ENCODE measurements at places on chromosomes 5 and 9. TPM values are rescaled to one million over a fixed set of nuclear protein-coding genes. Genes with fewer than 3 reads are reported as not detected.

ZNF883 gene
- 2.1 TPM for total RNA-seq

DNA sequence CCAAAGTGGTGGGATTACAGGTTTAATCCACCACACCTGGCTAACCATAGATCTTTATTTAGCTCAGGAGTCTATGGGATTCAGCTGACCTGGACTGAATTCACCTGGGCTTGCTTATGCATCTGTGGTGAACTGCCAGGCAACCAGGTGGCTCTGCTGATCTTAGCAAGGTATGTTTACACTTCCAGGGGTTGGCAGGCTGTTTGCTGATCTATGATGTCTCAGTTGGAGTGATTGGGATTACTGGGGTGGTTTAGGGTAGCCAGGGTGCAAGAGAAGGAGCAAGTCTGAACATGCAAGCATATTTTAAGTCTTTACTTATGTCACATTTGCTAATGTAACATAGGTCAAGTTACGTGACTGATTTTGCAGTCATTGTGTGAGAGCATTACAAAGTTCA lies 63.6 kb upstream of the JAK2 start:
- no peak for DNase-seq

DNA sequence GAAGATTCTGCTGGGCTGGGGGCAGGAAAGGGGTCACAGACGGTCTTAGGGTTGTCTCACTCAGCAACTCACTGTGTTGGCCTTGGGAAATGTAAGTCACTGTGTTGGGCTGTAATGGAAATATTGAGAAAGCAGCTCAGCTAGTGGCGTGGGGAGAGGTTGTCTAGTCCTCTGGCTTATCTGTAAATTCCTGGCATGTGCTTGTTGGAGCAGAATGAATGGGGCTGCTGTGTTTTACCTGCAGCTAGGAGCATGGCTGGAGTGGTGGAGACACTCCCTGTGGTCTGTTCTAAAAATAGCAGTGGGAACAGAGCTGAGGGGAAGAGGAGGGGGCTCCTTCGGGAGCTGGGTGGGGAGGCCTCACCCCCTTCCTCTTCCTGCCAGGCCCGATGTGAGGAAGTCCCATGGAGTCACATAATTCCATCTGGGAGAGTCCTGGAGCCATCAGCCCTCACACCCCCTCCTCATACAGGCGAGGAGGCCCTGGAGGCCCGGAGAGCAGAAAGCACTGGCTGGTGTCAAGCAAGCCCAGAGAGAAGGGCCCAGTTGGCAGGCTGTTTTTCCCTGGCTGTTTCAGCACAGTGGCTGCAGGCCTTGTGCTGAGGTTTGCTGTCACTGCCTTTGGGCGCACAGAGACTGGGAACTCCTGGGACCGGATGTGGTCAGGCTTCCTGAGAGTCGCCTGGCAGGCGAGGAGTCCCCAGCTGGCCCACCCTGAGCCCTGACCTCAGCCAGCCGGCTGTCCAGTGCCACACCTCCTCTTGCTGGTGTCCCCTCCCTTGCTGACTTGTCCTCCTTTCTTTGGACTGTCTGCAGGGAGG lies 84.9 kb downstream of the RGS3 start:
- peak; percentile 92 for DNase-seq

DNA sequence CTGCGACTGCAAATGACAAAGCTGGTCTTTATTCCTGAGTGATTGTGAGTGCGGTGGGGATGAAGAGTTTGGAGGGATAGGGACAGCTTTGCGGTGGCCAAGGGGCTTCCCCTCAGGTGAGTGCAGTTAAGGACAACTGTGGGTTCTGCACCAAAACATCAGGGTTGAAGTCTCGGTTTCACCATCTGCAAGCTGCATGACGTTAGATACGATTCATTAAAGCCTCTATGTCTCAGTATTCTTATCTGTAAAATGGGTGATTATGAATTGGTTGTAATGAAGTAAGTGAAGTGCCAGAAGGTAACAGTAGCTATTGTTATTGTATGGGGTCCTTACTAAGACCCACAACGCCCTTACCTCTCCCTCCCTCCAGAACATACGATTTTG lies 226.8 kb upstream of the DAPK1 start:
- no peak for DNase-seq

GRCh38 chr5:59773294-59773693 lies 120.2 kb downstream of the PDE4D start:
- no peak for DNase-seq

ARSI gene
- total RNA-seq = 1.9 TPM

AMBP gene
- not detected for total RNA-seq

DNA sequence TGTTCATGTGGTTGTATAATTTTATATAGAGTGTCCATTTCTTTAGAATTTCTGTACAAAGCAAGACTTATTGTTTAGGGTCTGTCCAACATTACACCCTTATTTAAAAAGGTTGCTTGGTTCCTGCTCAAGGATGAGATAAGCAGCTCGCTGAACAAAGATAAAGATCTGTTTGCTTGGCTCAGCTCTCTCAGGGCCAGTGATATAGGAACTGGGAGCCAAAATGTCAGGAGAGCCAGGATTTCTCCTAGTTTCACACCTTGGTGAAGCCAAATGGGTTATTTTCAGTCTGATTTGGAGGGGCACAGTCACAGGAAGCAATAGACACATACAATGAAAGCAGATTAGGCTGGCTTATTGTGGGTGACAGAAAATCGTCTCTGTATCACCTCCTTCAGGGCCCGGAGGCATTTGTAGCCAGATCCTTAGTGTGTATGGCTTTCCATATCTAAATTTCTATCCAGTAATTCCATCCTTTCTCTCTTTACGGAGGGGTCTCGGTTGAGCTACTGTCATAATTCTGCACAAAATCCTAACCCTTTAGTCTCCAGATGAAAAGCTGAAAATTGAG lies 396.4 kb downstream of the TMEM232 start:
- DNase-seq = no peak

DNA sequence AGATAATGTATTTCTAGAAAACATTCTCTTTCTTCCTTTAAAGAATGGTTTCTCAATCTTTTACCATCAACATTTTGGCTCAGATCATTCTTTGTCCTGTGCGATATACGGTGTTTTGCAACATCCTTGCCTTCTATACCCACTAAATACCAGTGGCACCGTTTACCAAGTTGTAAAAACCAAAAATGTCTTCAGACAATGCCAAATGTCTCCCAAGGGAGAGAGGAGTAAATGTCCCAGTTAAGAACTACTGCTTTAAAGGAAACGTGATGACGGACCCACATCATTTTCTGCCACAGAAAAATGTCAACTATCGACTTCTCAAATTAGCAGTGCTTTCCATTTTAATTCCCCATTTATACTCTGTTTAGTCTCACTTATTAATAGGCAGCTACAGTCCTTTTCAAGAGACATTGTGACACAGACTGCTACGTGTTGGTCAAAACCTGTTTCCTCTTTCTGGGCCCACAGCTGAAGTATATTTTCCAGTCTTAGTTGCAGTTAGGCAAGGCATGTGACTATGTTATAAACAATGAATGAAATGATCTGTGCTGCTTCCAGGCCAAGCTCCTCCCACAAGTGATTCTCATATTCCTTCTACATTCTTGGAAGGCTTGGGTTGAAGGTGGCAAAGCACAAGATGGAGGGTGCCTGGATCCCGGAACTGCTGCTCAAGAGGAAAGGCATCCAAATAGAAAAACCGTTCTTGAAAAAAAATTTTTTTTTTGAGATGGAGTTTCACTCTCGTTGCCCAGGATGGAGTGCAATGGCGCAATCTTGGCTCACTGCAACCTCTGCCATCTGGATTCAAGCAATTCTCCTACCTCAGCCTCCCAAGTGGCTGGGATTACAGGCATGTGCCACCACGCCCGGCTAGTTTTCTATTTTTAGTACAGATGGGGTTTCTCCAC lies 8.8 kb downstream of the PRXL2C start:
- DNase-seq = no peak

- DNase-seq = no peak
Observed at GRCh38 chr5:173880306-173880985, 7.7 kb upstream of the CPEB4 start.

DNA sequence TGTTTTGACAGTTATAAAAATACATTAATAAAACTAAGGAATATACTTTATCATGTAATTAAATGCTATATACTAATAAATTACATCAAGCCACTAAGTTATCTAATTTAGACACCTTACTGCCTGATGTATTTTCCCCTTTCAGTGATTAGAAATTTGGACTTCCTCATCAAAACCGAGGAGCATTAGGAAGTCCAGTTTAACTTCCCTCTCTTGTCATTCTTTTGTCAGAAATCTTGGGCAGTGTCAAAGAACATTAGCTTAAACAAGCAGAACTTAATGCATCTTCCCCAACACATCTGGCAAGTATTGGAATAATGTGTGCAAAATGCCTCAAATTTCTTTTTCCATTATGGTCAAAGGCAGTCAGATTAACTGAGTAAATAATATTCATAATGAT lies 81.6 kb downstream of the PLPP1 start:
- DNase-seq = no peak

ARHGEF28 gene
- 12.7 TPM for total RNA-seq

DNA sequence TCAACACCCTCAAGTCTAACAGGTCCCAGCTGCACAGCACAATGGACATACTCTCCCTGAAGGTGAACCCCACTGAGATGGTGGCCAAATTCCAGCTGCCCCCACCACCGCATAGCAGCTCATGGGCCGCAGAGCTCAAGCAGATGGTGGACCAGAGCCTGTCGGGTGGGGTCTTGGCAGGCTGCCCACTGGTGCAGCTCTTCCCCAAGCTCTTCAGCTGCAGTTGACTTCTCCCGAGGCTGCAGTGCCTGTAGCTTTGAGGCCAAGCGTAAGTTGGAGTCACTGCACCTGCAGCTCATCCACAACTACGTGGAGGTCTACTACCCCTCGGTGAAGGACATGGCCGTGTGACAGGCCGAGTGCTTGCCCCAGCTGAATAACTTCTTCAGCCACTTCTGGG lies 56.6 kb upstream of the SPTLC1 start:
- no peak for DNase-seq

DNA sequence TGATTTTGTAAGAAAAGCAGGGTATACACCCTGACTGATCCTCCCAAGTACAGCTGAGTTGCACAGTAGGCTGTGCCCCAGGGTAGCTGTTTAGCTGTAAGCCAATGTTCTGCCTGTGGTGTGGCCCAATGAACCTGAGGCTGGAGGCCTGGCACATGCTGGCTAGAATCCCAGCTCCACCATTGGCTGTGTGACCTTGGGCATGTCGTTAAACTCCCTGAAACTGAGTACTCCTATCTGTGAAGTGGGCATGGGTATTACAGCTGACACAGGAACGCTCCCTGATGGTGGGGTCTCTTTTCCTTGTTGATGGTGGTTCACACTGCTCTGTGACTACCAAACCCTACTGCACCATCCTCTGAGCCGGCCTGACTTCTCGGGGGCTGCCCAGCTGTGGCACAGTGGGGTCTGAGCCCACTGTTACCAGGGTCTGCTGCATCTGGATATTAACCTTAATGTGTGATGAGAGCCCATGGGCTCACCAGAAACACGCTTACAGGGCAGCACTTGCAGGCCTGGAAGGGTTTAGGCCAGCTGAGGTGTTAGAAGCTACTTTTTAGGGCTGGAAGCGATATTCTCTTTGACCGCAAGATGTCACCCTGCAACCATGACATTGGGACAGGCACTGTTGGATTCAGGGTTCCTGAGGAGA lies 7.0 kb upstream of the GADD45G start:
- peak; percentile 43 for DNase-seq

PCDHB12 gene
- total RNA-seq = 4.1 TPM

- no peak for DNase-seq
Observed at GRCh38 chr5:151742870-151743294, 15.5 kb downstream of the ATOX1 start.
